ENCODE measurements at places on chromosomes 12 and 14.
A peak's percentile ranks its signal among the peaks of the same experiment; 100 is the strongest.

DNA sequence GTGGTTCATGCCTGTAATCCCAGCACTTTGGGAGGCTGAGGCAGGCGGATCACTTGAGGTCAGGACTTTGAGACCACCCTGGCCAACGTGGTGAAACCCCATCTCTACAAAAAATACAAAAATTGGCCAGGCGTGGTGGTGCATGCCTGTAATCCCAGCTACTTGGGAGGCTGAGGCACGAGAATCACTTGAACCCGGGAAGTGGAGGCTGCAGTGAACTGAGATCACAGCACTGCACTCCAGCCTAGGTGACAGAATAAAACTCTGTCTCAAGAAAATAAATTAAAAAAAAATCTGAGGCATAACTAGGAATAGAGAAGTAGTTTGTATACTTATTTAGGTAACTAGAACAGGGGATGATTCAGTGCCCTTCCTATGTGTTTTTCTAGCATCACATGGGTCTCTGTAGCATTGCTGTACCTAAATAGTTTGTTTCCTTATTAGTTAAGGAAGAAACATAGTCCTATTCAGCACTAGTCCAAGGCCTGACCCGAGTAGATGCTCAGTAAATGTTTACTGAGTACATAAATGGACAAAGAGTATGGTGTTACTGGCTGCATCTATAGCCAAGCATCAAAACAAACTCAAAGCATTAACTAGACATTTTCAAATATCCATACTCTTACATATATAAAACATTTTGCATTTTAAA lies 21.7 kb downstream of the TAOK3 start:
- no peak for DNase-seq

DNA sequence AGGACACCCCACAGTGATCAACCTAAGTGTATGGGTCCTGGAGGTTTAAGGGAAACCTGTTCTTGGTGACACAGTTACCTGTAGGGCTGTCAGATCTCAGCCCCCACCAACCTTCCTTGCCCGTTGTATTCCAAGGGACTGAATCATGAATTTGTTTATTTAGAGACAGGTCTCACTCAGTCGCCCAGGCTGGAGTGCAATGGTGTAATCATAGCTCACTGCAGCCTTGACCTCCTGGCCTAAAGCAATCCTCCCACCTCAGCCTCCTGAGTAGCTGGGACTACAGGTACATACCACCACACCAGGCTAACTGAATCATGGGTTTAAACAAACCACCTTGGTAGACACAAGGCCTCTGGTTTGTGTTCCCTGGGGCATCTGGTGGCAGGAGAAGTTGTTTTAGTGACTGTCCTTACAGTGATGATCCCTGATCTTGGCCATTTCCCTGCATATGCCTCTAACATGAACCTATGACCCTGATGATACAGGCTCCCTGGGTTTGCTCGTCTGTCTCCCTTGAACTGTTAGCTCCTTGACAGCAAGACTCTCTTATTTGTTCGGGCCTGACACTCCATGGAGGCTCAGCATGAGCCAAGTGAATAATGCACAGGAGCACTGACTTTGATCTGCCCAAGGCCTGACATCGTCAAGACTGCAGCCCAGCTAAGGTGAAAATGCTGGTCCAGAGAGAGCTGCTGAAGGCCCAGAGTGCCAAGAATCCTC lies 47.9 kb downstream of the PITPNM2 start:
- DNase-seq, result no peak

GRCh38 chr12:103773109-103773910 lies 67.7 kb downstream of the NT5DC3 start:
- DNase-seq, result no peak

GRCh38 chr14:100375266-100375962 lies 52.3 kb downstream of the SLC25A47 start:
- DNase-seq, result peak; percentile 86

DNA sequence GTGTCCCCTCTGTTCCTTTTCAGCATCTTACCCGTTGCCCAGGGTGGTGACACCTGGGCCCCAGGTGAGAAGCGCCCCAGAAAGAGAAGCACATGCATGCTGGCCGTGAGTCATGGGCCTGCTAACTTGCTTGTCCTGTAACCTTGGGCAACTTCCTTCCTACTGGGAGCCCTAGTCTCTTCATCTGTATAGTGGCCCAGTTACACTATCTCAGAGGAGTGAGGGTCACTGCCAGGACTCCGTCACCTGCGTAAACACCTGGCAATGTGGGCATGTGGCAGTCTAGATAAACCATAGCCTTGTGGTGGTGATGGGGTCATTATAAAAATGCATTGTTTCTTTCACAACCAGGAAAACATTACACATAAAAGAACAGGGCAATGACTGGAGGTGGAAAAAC lies 125.2 kb downstream of the SLC25A47 start:
- no peak for DNase-seq

- no peak for DNase-seq
Measured at GRCh38 chr12:63038713-63039100, 103.8 kb upstream of the PPM1H start.

GRCh38 chr14:50191499-50191898 lies 39.9 kb downstream of the SOS2 start:
- no peak for DNase-seq

- DNase-seq, result no peak
Measured at GRCh38 chr14:92105073-92105892, 1.1 kb downstream of the ATXN3 start.

GRCh38 chr12:53735556-53735955 lies 8.3 kb upstream of the CALCOCO1 start:
- DNase-seq, result no peak

GRCh38 chr12:7142056-7142644 lies 12.0 kb downstream of the CLSTN3 start:
- peak; percentile 64 for DNase-seq

DNA sequence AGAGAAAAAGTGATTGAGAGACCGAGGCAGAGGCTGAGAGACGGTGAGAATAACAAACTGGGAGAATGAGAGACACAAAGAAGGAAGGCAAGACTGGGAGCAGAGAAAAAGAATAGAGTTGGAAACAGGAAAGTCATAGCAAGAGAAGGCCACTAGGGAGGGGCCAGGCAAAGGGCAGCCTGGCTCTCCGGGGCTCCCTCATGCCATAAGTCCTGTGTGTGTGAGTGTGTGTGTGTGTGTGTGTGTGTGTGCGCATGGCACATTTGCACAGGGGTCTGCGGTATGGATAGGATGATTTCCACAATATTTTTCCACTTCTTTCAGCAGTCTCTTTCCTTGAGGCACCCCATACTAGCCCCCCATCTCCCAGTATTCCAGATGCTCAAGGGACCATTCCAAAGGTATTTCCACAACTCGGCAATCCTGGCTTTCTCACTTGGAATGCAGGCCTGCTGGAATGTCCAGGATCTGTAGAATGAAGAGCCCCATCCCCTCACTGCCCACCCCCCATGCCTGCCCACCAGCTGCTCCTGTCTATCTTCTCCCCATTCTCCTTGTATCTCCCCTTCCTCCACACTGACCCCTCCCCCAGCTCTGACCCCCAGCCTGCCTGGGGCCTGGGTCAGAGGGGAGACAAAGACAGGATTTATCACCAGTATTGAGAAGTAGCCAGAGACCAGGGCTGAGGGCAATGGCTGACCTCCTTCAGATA lies 9.0 kb downstream of the GPR84 start:
- DNase-seq, result no peak

- no peak for DNase-seq
Measured at GRCh38 chr12:41652981-41653380, 464.9 kb downstream of the PDZRN4 start.

DNA sequence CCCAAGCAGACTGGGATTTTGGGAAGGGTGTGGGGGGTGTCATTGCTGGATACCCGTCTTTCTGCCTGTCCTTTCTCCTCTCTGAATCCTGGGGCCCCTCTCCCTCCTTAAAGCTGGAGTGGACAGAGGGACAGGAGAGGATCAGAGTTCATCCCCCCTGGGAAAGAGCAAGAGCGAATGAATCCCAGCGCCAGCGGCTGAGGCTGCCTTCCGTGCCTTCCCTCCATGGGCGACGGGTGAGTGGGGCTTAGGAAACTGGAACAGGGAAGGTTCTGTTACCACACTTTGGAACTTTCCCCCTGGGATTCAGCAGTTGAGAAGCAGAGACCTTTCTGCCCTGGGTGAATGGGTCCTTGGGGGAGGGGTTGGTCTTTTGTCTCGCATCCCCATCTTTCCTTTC lies 16.2 kb upstream of the RIN3 start:
- DNase-seq, result no peak

DNA sequence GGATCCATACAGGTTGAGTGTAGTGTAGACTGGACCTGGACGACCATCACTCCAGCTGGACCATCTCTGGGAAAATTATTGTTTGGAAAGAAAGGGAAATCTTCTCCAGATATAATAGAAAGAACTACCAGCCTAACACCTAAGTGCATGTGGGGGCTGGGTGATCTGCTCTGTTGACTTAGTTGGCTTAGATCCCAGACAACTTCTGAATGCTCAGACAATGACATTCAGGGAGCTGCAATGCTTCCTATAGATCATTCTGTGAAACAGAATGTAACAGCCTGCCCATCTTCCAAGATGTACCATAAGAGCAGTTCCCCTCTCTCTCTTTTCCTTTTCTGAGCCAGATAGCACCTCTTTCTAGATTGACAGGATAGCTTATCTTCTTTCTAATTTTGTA lies 572.8 kb upstream of the STXBP6 start:
- no peak for DNase-seq

DNA sequence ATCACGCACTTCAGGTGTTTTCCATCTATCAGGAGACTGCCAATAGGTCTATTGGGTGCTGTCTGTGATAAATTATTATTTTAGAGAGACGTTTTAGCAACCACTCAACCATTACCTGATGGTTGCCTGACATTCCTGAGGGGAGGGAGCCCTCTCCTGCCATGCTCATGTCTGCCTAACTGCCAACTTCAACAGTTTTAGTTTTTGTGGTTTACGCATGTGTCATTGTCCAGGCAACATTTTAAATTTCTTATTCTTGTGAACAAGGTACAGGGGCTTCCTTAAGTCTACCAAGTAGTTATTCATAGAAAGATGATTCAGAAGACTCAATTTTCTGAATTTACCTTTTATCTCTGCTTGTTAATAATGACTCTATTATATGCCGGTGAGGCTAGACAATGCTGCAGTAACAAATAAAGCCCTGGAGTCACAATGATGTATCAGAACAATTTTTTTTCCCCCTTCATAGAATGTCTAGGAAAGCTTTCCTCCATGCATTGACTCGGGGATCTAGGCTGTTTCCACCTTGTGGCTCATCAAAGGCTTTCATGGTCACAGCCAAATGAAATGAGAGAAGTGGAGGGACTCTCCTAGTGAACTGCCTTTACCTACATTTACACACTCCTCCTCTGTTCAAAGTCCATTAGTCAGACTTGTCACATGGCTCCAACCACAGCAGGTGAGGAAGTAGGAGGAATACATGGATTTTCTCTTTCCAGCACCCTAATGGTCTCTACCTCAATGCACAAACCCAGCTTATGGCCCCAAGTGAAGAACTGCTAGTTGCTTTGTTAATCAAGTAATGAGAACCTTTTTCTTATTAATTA lies 225.8 kb downstream of the CRADD start:
- DNase-seq, result no peak

- no peak for DNase-seq
Measured at GRCh38 chr12:131458931-131459772, 251.7 kb upstream of the SFSWAP start.

DNA sequence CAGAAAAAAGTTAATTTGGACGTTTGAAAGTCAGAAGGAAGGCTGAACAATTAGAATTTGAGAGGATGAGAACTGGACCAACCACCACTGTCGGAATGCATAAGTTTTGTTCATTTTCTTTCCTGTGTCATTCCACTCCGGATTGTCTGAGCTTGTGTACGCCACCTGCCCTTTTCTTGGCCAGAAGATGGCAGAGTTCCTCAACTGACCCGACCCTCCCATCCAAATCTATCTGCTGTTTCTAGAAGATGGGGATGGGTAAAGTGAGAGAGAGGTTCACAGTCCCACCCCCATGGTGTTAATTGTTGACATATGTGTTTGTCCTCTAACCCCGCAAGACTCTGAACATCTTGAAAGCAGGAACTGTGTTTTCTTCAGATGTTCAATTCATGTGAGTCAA lies 388.0 kb downstream of the VRK1 start:
- no peak for DNase-seq

- DNase-seq, result no peak
Measured at GRCh38 chr14:65495196-65495595, 82.7 kb downstream of the FUT8 start.

- no peak for DNase-seq
Measured at GRCh38 chr12:15899282-15899870, 11.8 kb upstream of the DERA start.

DNA sequence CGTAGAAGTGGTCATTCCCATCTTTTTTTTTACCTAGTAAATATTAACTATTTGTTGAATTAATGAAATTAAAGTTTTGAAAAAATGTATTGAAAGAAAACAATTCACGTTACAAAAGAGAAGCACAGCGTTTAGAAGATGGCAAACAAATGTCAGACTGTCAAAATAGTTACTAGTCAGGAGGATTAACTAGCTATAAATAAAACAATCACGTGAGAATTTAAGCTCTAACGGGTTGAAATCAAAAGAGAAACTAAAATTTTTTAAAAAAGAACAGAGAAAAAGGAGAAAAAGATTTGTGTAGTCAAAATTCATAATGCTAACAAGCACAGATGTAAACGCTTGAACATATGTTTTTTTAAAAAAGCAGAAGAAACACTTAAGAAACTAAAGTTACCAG lies 26.4 kb downstream of the DDHD1 start:
- DNase-seq, result no peak

- no peak for DNase-seq
Measured at GRCh38 chr12:105214670-105215375, 21.2 kb downstream of the APPL2 start.

DNA sequence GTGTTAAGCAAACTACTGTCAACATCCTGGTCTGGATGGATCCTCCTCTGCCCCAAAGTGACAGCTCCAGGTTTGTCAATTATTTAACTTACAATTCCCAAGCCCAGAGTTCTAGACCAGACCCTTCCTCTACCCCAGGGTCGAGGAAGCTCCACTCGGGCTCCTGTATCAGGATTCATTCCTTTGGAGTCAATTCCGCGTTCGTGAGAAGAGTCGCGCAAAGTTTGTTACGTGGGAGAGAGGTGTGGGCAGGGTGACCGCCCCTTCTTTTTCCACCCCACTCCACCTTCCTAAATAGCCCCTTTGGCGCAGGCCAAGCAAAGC lies 479 bp downstream of the SEL1L start:
- no peak for DNase-seq

GRCh38 chr14:24251880-24252288 lies 9.5 kb upstream of the TINF2 start:
- DNase-seq, result no peak

GRCh38 chr14:92568621-92569479 lies 55.3 kb downstream of the RIN3 start:
- DNase-seq, result peak; percentile 58

- no peak for DNase-seq
Measured at GRCh38 chr12:1844661-1845409, 24.5 kb downstream of the LRTM2 start.

DNA sequence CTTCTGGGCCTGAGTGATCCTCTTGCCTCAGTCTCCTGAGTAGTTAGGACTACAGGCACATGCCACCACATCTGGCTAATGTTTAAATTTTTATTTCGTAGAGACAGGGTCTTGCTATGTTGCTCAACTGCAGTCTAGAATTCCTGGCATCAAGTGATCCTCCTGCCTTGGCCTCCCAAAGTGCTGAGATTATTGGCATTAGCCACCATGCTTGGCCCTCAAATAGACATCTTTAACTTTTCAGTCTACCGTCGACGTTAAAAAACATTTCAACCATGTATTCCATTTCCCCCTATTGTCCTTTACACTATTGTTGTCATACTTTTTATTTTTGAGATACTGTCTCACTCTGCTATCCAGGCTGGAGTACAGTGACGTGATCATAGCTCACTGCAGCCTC lies 22.4 kb downstream of the ERH start:
- DNase-seq, result no peak
